ENCODE measurements at places on chromosomes 4 and X. TPM values are rescaled to one million over a fixed set of nuclear protein-coding genes. Genes with fewer than 3 reads are reported as not detected.

GRCh38 chr4:157315968-157316367 lies 95.4 kb downstream of the GRIA2 start:
- DNase-seq = no peak
- no peak overlapping the region for H3K27ac ChIP-seq
- no peaks in the 10 kb centered on the region for H3K4me1 ChIP-seq
- H3K36me3 ChIP-seq = no peaks in the 10 kb centered on the region
- no peaks in the 10 kb centered on the region for H3K27me3 ChIP-seq
- no peak overlapping the region for H3K4me3 ChIP-seq

- no peaks in the 10 kb centered on the region for H3K4me1 ChIP-seq
- no peaks in the 10 kb centered on the region for H3K27me3 ChIP-seq
- H3K4me3 ChIP-seq = no peak overlapping the region
- H3K27ac ChIP-seq = no peak overlapping the region
These were observed 127.9 kb upstream of the FTHL17 start for GRCh38 chrX:31199840-31200114.

GRCh38 chr4:161907590-161907955 lies 256.2 kb downstream of the FSTL5 start:
- H3K27ac ChIP-seq = no peak overlapping the region
- DNase-seq = no peak
- H3K4me3 ChIP-seq = no peak overlapping the region
- H3K4me1 ChIP-seq = no peaks in the 10 kb centered on the region
- no peaks in the 10 kb centered on the region for H3K36me3 ChIP-seq

GRCh38 chr4:2305766-2306501 lies 44.0 kb upstream of the MXD4 start:
- DNase-seq = peak; percentile 22
- no peaks in the 10 kb centered on the region for H3K36me3 ChIP-seq
- H3K4me3 ChIP-seq = no peak overlapping the region

SORBS2 gene
- polyA plus RNA-seq = 45.4 TPM

- no peaks in the 10 kb centered on the region for H3K27me3 ChIP-seq
- no peak overlapping the region for H3K27ac ChIP-seq
- DNase-seq = no peak
These were observed 547.0 kb downstream of the STIM2 start for GRCh38 chr4:27407616-27408015.

TCEAL2 gene
- not detected for polyA plus RNA-seq

SAGE1 gene
- not detected for polyA plus RNA-seq

DNA sequence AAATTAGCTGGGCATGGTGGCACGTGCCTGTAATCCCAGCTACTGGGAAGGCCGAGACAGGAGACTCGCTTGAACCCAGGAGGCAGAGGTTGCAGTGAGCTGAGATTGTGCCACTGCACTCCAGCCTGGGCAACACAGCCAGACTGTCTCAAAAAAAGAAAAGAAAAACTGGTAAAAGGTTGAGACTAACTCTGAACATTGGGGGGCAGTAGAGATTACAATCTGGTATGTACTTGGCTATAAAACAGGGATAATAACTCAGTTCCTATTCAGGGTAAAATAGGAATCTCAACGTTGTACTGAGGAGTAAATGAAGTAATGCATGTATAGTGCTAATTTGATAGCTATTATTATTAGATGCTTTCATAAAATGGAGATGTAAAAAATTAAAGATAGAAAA lies 12.5 kb upstream of the KLF8 start:
- H3K4me1 ChIP-seq = no peaks in the 10 kb centered on the region
- no peak overlapping the region for H3K27ac ChIP-seq
- no peaks in the 10 kb centered on the region for H3K27me3 ChIP-seq

GRCh38 chrX:129663171-129663570 lies 8.4 kb upstream of the APLN start:
- H3K27me3 ChIP-seq = no peaks in the 10 kb centered on the region
- H3K27ac ChIP-seq = no peak overlapping the region
- no peak overlapping the region for H3K4me3 ChIP-seq
- H3K4me1 ChIP-seq = no peaks in the 10 kb centered on the region
- H3K36me3 ChIP-seq = no peaks in the 10 kb centered on the region

DNA sequence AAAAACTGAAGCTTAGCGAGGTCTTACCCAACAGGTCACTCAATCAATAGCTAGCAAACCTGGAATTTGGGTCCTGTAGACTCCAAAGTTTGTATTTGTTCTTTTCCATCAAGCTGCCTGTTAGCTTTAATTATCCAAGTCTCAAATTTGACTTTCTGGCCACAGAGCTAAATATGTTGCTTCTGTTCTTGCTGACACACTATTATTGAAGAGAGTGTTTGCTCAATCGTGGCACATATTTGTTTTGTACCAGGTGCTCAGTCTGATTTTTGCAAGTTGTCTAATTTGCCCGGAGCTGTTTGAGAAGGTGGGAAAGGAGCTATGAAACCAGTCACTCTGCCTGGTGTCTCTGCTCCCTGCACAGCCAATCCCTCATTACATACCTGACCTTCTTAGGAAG lies 41.7 kb upstream of the FRMD7 start:
- no peak overlapping the region for H3K27ac ChIP-seq
- no peak overlapping the region for H3K4me3 ChIP-seq
- no peak for DNase-seq
- H3K27me3 ChIP-seq = no peaks in the 10 kb centered on the region

DNA sequence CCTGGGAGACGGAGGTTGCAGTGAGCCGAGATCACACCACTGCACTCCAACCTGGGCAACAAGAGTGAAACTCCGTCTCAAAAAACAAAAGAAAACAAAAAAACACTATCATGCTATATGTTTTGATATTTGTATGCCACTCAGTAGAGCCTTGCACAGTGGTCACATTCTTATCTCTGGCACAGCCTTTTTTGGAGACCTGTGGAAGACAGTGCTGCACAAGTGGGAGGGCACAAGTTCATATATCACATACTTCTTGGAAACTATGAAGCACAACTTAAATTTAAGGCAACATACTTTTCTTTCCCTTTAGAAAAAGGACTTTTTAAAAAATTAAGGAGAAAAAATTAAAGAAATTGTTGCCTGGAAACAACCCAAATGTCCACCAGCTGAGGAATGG lies 14.4 kb upstream of the S100G start:
- H3K27ac ChIP-seq = no peak overlapping the region
- no peak for DNase-seq
- no peaks in the 10 kb centered on the region for H3K4me1 ChIP-seq
- H3K27me3 ChIP-seq = no peaks in the 10 kb centered on the region

DNA sequence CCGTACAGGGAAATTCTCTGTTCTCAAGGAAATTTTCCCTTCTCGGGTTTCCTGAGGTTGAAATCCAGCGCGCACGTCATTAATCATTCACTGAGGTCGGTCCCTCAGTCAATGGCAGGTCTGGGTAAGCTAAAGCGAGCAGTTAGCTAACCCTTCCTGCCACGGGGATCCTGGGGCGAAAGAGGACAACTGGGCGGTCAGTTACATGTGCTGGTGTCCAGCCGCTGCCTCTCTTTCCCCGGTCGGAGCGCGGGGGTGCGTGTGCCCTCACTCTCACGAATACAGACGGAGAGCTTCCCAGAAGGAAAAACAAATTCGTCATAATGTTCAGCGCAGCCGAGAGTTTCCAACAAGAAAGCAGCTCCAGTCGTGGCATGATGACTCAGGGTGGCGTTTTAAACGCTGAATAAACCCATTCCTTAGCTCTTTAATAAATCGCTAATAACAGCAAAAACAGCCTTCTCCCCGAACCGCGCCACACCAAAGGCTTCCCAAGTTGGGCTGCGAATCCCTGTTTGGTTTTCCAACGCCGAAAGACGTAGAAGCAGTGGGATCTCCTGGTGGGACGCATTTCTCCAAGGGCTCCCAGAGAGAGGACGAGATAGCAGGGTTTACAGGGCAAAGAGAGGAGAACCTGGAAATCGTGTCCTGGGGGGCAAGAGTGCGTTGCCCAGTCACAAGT lies 752 bp upstream of the FGF5 start:
- H3K27me3 ChIP-seq = no peaks in the 10 kb centered on the region
- no peak overlapping the region for H3K27ac ChIP-seq
- H3K4me1 ChIP-seq = peaks cover 15% of the 10 kb centered on the region
- H3K4me3 ChIP-seq = no peak overlapping the region

- H3K27ac ChIP-seq = no peak overlapping the region
- H3K36me3 ChIP-seq = no peaks in the 10 kb centered on the region
- DNase-seq = peak; percentile 50
- H3K4me1 ChIP-seq = peaks cover 7% of the 10 kb centered on the region
These were observed 66.0 kb downstream of the TBL1X start for GRCh38 chrX:9530848-9531274.

DNA sequence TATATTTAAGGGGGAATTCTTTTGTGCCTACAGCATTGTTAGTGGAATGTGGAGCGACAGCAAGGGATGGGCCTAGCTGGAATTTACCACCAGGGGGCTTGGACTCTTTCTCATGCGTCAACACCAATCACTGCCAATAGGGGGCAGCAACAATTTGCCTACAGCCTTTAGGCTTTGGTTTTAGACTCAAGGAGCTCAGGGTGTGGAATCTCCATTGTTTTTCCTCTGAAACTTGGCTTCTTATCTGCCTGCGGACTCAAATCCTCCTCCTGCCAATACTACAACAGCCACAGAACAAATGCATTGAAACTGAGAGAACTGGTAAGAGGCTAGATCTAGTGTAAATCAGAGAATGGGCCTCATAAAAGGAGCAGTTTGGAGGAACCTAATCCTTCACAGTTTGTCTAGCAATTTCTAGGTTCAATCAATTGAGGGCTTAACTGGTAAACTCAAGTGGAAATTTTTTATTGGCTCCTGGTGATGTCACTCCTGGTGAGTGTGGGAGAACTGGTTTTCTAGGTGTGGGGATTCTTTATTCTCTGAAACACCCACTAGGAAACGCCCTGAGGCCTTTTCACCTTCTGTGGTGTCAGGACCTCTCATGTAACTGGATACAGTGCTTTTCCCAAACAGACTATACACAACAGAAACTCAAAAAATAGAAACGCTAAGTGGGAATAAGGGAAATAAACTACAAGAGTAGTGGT lies 27.9 kb upstream of the TMSB4X start:
- DNase-seq = peak; percentile 56
- H3K27ac ChIP-seq = no peak overlapping the region
- no peaks in the 10 kb centered on the region for H3K36me3 ChIP-seq
- no peaks in the 10 kb centered on the region for H3K27me3 ChIP-seq

- no peak for DNase-seq
- no peaks in the 10 kb centered on the region for H3K27me3 ChIP-seq
- peak overlapping the region; percentile 45 for H3K27ac ChIP-seq
- H3K4me1 ChIP-seq = peaks cover 33% of the 10 kb centered on the region
- no peaks in the 10 kb centered on the region for H3K36me3 ChIP-seq
- H3K4me3 ChIP-seq = no peak overlapping the region
These were observed 32.7 kb downstream of the IRF2 start for GRCh38 chr4:184441461-184442313.

SSX7 gene
- polyA plus RNA-seq = not detected

GRCh38 chr4:76831711-76832373 lies 66.1 kb downstream of the SOWAHB start:
- peaks cover 16% of the 10 kb centered on the region for H3K4me1 ChIP-seq
- DNase-seq = peak; percentile 36
- peak overlapping the region; percentile 89 for H3K27ac ChIP-seq
- H3K27me3 ChIP-seq = no peaks in the 10 kb centered on the region
- no peaks in the 10 kb centered on the region for H3K36me3 ChIP-seq
- H3K4me3 ChIP-seq = peak overlapping the region; percentile 70

- no peak overlapping the region for H3K27ac ChIP-seq
- H3K4me1 ChIP-seq = peaks cover 9% of the 10 kb centered on the region
- no peaks in the 10 kb centered on the region for H3K27me3 ChIP-seq
These were observed 34.5 kb upstream of the PLA2G12A start for GRCh38 chr4:109764376-109764775.

EMD gene
- 38.0 TPM for polyA plus RNA-seq

CFP gene
- 10.0 TPM for polyA plus RNA-seq

GRCh38 chrX:99095965-99096635 lies 1314.0 kb downstream of the PCDH19 start:
- no peaks in the 10 kb centered on the region for H3K4me1 ChIP-seq
- H3K27me3 ChIP-seq = no peaks in the 10 kb centered on the region
- no peaks in the 10 kb centered on the region for H3K36me3 ChIP-seq
- H3K4me3 ChIP-seq = no peak overlapping the region

MAMLD1 gene
- 0.64 TPM for polyA plus RNA-seq

- H3K36me3 ChIP-seq = no peaks in the 10 kb centered on the region
- no peak for DNase-seq
These were observed 95.9 kb upstream of the RPS6KA3 start for GRCh38 chrX:20362268-20363267.

GRCh38 chr4:96974295-96974694 lies 1134.4 kb downstream of the PDHA2 start:
- no peak overlapping the region for H3K4me3 ChIP-seq
- H3K27ac ChIP-seq = no peak overlapping the region
- H3K4me1 ChIP-seq = no peaks in the 10 kb centered on the region
- H3K36me3 ChIP-seq = no peaks in the 10 kb centered on the region
- DNase-seq = no peak
- no peaks in the 10 kb centered on the region for H3K27me3 ChIP-seq

Measured in liver (tissue), 10 donors.